ENCODE measurements at places on chromosomes 6 and 20.

DNA sequence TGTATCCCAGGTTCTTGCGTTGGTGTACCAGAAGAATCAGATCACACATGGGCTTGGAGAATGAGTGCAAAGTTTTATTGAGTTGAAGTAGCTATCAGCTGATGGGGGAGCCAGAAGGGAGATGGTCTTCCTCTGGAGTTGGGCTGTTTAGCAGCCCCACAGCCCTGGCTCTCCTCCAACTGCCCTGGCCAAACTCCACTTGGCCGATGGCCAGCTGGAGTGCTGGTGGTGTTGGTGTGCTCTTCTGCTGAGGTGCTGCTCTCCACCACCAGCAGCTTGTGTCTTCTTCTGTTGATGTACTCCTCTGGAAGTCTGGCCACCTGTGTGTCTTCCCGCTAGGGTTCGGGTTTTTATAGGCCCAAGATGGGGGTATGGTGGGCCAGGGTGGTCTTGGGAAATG, 172.8 kb downstream of the TINAG start:
- no peak for DNase-seq

- no peak for DNase-seq
Observed at GRCh38 chr20:11905460-11906179, 12.1 kb upstream of the BTBD3 start.

GRCh38 chr6:170132011-170132521, 158.8 kb downstream of the DLL1 start:
- no peak for DNase-seq

GRCh38 chr6:104884867-104885517, 25.3 kb upstream of the HACE1 start:
- DNase-seq: peak; percentile 6

- DNase-seq: no peak
Observed at GRCh38 chr6:117840541-117840983, 66.5 kb upstream of the SLC35F1 start.

DNA sequence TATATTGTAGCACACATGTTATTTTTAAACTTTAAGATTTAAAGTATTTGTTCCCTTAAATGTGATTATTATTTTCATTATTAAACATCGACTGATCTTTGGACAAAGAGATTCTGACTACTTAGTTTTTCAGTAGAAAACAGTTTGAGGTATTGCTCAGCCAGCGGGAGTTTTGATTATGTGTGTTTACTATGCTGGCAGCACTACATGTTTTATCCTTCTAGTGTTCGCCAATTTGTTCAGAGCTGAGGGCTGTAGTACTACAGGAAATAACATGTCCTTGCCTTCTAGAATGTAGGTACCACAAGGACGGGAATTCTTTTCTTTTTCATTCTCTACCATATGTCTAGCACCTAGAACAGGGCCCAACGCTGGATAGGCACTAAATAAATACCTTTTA, 11.1 kb upstream of the LCA5 start:
- DNase-seq: no peak

- DNase-seq: no peak
Observed at GRCh38 chr20:17014217-17014616, 212.6 kb upstream of the PCSK2 start.

- DNase-seq: no peak
Observed at GRCh38 chr20:58418949-58419748, 30.1 kb downstream of the VAPB start.

DNA sequence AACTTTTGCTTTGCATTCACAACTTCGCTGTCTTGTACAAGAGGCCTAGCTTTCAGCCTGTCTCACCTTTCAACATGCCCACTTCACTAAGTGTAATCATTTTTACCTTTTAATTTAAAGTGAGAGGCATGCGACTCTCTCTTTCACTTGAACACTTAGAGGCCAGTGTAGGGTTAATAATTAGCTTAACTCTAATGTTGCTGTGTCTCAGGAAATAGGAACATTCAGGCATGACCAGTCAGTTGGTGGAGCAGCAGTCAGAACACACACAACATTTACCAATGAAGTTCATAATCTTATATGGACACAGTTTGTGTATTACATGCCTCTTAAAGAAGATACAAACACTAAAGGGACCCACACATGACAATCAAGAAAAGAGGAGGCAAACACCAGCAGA, 47.6 kb downstream of the HTR1B start:
- no peak for DNase-seq

GRCh38 chr6:54132587-54132986, 21.3 kb downstream of the MLIP start:
- DNase-seq: no peak

DNA sequence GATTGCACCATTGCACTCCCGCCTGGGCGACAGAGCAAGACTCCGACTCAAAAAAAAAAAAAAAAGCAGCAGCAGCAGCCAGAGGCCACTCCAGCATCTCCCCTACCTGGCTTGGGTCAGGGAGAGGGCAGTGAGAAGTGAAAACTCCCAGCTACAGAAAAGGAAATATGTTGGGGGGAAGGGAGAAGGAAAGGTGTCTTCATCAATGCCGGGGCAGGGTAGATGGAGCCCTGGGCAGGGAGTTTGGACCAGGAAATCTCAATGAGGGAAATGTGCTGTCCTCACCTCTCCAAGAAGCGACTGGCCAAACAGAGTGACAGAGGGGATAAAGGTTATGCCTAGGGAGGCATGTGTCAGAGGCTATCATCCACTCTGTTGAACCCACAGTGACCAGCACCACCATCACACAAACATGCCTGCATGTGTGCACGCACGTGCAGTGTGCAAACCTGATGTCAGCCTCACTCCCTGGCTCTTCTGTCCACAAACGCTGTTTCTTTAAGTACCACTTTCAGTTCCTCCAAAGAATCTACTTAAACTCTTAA, 887 bp upstream of the AIF1 start:
- DNase-seq: no peak

DNA sequence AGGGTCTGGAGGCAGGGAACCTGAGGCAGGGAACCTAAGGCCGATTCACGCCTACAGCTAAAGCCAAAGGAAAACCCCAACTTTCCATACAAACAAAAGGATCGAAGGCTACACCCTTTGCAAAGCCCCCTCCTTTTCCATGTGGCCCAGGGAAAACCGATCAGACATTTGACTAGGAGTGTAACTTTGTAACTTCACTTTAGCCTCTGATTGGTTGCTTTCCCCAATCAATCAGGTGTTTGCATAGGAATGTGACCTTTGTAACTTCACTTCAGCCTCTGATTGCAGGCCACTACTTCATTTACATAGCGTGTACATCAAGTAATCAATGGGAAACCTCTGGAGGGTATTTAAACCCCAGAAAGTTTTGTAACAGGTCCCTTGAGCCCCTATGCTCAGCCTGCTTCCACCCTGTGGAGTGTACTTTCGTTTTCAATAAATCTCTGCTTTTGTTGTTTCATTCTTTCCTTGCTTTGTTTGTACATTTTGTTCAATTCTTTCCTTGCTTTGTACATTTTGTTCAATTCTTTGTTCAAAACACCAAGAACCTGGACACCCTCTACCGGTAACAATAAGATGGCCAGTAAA, 43.3 kb downstream of the CHD6 start:
- no peak for DNase-seq

DNA sequence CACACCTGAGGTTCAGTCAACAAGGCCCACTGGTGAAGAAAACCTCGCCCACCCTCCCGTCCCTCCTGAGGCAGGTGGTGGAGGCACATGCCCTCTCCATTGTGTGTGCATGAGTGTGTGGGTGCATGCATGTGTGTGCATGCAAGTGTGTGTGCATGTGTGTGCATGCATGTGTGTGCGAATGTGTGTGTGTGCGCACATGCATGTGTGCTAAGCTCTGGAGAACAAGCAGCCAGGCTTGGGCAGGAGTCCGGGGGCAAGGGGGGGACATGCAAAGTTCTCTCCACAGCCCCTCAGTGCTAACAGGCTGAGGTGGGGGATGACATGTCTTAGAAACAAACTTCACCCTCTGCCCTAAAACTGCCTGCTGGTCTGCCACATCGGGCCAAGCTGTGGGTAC, 3.1 kb upstream of the HSPA12B start:
- no peak for DNase-seq

- no peak for DNase-seq
Observed at GRCh38 chr6:51514748-51515402, 572.5 kb downstream of the PKHD1 start.

DNA sequence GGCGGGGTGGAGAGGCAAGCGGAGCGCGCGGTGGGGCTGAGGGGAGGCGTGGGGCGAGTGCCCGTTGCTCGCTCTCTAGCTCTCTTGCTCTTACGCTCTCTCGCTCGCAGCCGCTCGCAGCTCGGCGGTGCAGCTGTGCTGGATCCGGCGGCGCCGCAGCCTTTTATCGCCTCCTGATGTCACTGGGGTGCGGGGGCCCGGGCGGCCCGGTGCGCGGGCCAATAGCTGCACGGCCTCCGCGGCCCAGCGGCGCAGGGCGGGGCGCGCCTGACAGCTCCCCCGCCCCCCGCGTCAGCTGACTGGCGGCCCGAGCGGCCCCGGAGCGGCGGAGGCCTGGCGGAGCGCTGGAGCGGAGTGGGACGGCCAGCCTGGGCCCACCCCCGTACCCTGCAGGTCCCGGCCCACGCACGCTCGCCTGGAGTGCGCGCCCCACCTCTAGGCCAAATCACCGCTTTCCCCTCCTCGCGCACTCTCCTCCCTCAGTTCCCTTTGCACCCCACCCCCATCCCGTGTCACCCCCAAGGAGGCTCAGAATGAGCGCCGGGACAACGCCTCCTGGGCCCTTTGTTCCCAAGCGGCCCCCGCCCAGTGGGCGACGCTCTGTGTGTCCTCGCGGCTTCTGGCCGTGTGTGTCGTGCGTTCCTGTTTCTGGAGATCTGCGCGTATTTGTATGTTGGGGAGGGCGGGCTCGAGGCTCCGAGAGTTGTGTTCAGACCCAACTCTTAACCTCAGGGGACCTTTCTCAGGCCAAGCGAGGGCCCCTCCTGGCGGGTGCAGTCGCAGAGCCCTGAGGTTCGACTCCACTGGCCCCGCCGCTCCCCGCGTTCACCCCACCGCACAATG, at the start of gene MAFB:
Gene MAFB, minus strand, starts transcription at position 137 of the 843 bp plus-strand sequence. CDS start 386 bp downstream, outside the sequence.
- DNase-seq: peak; percentile 17

DNA sequence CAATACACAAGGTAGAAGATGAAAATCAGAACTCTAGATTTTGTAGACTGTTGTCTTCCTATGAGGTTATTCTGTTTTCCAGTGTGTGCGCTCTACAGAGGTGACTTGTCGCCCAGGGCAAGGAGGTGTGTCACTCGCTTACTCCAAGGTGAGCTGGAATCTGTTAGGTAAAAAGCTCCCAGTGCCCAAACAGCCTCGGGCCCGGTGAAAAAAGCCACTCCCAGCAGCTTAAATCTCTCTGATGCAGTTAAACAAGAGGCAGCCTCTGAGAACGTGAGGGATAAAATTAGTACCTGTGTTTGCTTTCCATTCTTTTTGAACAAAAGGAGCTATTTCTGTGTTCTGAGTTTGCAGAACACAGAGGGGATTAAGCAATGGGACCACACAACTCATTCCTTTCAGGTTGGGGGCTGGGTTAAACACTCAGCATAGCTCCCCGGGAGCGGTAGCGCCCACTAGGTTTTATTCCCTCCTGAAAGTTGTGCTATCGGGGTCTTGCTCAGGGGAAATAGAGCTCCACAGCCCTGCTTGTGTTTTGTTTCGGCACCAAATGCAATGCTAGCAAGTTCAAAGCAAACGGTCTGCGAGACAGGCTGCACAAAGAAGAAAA, 181.2 kb downstream of the FOXA2 start:
- DNase-seq: no peak

DNA sequence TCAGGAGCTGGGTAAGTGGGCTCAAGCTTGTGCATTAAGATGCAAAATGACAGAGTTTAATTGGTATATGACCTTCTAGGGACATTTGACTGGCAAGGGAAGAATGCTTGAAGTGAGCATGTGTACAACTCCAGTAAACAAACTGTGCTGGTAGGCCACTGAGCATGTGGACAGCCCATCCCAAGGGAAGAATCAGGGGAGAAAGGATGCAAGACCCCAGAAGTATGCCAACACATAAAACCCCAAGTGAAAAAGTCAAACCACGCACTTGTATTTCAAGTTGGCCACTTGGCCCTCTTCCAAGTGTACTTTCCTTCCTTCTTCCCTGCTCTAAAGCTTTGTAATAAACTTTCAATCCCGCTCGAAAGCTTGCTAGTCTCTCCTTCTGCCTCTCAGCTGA, 10.4 kb upstream of the THBD start:
- DNase-seq: no peak

- no peak for DNase-seq
Observed at GRCh38 chr6:80872951-80873308, 766.5 kb downstream of the BCKDHB start.

GRCh38 chr20:38057351-38057972, 23.9 kb downstream of the RPRD1B start:
- peak; percentile 75 for DNase-seq

DNA sequence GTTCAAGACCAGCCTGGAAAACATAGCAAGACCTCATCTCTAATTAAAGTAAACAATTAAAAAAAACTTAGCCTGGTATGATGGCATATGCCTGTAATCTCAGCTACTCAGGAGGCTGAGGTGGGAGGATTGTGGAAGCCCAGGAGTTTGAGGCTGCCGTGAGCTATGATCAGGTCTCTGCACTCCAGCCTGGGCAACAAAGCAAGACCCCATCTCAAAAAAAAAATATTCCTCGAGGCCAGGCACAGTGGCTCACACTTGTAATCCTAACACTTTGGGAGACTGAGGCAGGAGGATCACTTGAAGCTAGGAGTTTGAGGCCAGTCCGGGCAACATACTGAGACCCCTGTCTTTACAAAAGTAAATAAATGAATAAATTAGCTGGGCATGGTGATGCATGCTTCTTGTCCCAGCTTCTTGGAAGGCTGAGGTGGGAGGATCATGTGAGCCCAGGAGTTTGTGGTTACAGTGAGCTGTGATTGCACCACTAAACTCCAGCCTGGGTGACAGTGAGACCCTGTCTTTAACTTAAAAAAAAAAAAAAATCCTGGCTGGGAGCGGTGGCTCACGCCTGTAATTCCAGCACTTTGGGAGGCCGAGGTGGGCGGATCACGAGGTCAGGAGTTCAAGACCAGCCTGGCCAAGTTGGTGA, 9.3 kb upstream of the C2 start:
- DNase-seq: no peak

DNA sequence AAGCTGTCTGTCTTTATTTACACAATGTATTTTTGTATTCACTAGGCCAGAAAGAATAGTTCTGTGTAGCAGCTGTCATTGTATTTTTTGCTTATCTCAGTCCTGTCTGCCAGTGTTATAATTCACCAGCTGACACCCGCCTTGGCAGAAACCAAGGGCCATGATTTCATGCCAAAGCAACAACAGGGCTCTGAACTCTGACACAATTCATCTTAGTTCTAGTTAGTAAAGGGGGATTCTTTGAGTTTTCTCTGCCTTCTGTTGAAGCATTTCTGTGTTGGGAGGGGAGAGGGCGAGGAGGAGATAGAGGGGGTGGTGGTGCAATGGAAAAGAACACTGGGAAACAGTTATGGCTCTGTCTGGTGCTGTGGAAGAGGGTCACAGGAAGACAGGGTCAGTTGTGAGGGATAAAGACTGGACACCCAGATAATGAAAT, 684.6 kb upstream of the MARCKS start:
- DNase-seq: no peak

Measured in stimulated activated CD4-positive, alpha-beta T cell treated with anti-CD3 and anti-CD28 coated beads, Interleukin-4, amount 100 ng/mL, for 24 hours (primary cell).